ENCODE measurements at places on chromosomes 5 and 9.

DNA sequence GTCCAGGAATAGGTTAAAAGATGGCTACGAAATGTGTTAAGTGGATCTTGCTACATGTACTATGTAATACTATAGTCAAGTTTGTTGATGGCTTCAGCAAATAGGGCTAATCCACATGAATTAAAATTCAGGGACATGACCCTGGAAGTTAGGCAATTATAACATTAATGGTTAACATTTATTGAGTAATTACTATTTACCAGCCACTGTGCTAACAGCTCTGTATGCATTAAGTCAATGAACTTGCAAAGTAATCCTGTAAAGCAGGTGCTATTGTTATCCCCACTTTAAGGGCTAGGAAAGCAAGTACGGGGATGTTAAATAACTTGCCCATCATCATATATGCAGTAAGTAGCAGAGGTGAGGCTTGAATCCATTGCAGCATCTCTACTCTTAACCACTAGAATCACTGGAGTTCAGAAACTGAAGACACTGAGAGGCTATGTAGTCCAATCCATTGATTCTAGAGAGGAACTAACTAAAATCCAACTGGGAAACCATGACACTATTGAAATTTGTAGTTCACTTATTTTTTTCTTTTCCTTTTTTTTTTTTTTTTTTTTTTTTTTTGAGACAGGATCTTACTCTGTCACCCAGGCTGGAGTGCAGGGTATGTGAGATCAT is 77.5 kb upstream of the SPINK5 start:
- no peak for DNase-seq

DNA sequence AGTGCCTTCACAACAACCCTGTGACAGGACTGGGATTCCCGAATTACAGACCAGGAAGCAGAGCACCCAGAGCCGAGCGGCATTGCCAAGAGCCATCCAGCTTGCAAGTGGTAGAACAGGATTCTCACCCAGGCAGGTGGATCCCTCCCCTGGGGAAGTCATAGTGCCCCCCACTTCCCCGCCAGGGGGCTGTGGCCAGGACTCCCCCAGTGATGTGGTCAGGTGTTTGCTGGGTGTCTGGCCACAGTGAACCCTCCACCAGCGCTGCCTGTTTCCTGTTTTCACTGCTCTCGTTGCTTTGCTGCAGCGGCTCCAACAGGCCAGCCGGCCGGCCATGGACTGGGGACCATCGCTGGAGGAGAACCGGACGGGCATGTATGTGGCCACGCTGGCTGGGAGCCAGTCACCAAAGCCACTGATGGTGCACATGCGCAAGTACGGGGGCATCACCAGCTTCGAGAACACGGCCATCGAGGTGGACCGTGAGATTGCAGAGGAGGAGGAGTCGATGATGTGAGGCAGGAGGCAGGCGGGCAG is 19.3 kb downstream of the SLC6A7 start:
- no peak for DNase-seq

- no peak for DNase-seq
Observed at GRCh38 chr5:157949520-157949919, 90.6 kb upstream of the CLINT1 start.

- DNase-seq = no peak
Observed at GRCh38 chr9:98879094-98879962, 64.4 kb upstream of the COL15A1 start.

DNA sequence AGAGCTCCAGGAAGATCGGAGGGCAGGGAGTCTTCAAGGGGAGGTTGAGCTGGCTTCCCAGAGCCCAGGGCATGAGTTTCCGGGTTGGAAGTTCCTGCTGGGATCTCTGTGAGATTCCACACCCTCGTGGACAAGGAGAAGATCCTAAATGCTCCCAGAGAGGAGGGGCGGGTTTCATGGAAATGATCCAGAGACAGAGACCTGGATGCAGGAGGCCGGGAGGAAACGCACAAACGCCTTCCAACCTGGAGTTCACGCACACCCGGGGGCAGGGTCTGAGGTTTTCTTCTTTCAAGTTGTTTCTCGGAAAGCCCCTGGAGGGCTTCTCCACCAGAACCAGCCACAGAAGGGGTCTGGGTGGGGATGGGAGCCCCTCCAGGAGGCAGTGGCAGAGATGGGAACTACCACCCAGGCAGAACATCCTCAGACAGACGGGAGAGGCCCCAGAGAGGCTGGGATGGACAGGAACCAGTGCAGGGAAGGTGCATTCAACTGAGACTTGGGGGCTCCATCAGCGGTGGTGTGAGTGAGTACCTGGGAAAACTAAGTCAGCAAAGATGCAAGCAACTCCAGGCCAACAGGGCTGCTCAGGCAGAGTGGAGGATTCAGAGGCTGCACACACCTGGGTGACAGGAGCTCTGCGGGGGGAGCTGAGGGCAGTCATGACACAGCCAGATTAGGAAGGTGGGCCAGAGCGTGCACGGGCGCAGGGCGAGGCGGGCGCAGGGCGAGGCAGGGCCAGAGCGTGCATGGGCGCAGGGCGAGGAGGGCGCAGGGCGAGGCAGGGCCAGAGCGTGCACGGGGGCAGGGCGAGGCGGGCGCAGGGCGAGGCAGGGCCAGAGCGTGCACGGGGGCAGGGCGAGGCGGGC is 52.1 kb upstream of the EXOC3 start:
- no peak for DNase-seq

- DNase-seq = no peak
Observed at GRCh38 chr5:173984218-173984617, 4.8 kb upstream of the C5orf47 start.

DNA sequence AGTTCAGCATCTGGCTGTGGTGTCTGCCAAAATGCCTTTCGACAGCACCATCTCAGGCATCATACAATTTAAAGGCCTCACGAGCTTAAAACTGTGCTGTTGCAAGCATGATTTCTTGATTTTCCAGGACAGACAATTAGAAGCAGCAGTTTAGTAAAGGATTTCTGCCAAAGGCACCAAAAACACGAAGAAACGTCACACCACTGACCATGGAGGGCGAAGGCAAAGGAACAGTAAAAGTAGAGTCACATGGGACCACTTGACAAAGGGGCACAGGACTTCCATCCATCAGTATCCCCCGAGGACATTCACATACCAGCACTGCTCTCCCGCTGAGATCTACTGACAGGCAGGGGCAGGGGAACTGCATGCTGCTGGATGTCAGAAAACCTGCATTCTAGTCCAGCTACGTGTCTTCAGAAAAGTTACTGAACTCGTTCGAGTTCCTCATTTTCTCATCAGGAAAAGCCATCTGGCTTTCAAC is 70.4 kb upstream of the FBXW11 start:
- no peak for DNase-seq

DNA sequence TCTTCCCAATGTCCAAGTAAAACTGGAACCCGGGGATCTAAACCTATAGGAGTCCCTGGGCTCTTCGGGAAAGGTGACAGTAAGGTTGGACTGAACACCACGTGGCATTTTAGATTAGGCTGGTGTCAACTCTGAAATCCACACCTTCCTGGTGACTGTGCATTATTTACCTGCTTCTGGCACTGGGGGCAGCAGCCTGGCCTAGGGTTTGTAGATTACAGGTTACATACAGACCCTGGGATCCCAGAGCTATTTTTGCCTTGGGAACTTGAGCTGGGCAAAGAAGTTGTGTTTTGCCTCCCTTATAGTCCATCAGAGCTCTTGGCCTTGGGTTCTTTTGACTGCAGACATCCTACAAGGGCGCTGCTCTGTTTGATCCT is 173.2 kb downstream of the DAB2IP start:
- no peak for DNase-seq

DNA sequence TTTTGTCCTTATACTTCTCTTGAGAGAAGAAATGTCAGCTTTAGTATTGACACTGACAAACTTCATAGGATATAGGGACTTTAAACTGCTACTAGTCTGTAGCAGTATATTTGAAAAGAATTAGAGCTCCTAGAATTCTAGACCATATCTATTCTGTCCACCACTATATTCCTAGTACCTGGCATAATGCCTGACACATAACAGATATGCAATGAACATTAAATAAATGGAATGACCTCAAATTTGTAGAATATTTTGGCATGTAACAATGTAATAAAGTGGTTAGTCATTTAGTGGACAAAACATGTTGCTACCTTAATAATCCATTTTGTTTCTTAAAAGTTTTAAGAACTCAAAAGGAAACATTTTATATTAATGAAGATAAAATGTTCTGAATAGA is 57.5 kb downstream of the HOMER1 start:
- no peak for DNase-seq

GRCh38 chr5:10457682-10458574 is 16.2 kb downstream of the ROPN1L start:
- DNase-seq = no peak

- no peak for DNase-seq
Observed at GRCh38 chr9:127606043-127606442, 6.0 kb upstream of the STXBP1 start.

GRCh38 chr9:4116071-4116581 is 183.7 kb downstream of the GLIS3 start:
- no peak for DNase-seq

DNA sequence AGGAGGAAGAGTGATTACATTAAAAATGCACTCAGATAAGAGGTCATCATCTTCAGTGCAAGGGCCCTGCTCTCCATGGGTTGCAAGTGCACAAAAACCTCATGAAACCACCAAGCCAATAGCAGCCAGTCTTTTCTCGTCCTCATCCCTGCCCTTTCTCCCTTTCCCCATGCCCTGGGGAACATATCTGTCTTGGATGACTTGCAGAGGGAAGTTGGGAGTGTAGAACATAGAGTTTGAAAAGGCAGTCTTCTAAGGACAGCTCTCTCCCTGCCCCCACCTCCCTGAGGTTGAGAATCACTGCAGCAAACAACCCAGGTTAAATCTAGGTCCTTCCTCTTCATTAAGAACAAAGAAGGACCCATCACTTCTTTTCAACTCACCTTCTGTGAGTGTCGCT is 22.0 kb downstream of the DDX31 start:
- no peak for DNase-seq

GRCh38 chr5:5139777-5140478 is at the start of gene ADAMTS16:
TSS of gene ADAMTS16 (plus strand) at chr5:5140330. CDS start at chr5:5140468, 138 bp downstream.
- no peak for DNase-seq

DNA sequence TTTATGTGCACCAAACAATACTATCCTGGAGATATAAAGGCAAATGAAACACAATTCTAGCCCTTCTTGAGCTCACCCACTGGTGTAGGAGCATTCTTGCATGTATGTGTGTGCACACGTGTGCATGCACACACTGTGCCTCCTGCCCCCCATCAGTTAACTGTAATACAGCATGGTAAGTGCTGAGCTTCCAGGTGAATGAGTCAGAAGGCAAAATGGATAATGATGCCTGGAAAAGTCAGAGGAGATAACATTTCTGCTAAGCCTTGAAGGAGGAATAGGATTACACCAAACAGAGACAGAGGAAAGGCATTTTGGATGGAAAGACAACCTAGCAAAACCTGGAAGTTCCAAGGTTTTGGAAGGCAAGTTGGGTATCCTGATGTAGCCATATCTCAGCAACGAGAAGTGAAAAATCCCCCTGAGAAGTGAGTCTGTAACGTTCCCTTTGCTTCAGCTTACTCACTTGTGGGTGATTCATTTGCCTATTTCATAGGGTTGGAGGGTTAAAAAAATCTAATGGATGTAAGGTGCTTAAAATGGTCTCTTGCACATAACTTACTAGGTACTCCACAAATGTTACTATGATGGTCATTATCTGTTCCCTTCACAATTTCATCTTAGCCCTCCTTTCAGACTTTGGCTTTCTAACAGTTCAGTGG is 101.4 kb upstream of the STC2 start:
- no peak for DNase-seq

DNA sequence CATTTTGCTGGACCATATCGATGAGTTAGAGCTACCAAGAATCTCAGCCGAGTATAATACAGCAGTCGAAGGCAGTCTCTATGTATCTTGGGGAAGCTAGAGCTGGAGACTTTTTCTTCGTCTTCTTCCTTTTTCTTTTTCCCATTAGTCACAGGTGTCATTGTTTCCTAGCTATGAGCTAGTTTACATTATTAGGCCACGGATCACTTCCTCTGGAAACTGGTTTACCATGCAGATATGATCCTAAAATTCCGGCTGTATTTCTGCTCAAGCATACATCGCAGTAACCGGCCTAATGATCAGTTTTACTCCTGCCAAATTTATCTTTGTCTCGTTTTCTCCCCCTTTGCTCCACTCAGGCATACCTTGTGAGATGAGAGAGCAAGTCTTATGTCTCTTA is 312.8 kb downstream of the ARHGAP26 start:
- DNase-seq = no peak

- no peak for DNase-seq
Observed at GRCh38 chr5:61673007-61673735, 341.1 kb downstream of the ZSWIM6 start.

DNA sequence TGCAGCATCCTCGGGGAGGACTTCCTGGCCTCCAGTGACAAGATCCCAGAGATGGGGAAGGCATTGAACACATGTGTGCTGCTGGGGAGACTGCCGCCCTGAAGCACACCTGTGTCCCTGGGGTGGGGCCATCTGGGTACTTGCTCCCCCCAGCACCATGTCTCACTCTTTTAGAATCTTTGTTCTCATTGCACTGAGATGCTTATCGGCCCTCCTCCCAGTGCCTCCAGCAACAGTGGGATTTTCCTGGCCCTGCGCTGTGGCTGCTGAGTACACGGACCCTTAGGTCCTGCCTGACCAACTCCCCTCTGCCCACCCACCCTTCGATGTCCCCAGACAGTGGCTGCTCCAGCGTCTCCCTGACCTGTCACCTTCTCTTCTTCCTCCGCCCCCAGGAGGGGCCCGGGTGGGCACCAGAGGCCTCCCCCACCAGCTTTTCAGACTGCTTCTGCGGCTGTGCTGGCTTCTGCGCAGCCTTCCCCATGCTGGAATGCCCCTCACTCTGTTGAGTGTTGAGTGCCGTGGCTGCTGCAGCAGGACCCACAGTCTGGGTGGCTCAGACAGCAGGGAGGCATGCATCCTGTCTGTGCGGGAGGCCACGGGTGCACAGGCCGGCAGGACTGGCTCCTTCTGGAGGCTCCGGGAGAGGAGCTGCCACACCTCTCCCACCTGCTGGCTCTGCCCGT is 145.9 kb upstream of the IRX2 start:
- DNase-seq = no peak

GRCh38 chr5:173328844-173329490 is 753 bp upstream of the STC2 start:
- peak; percentile 69 for DNase-seq

- DNase-seq = no peak
Observed at GRCh38 chr9:114373960-114374730, 13.6 kb downstream of the AKNA start.

GRCh38 chr5:158976035-158976434 is 123.7 kb downstream of the EBF1 start:
- no peak for DNase-seq

- DNase-seq = no peak
Observed at GRCh38 chr5:158718738-158719505, 380.8 kb downstream of the EBF1 start.

DNA sequence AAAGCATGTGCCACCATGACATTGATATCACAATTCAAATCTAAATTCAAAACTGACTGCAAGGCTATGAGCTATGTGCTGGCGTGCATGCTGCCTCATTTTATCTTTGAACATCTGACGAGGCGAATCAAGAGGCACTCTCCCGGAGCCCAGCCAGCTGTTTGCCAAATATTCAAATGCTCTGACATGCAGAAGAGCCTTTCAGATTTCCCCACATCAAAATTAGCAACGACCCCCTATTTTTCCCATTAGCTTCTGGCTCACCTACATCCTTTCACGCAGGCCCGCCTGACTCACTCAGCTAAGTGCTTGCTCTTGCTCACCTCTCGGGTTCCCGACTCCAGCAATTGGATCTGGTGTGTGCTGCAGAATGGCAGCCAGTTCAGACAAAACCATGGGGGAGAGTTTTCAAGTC is 159.0 kb downstream of the NR2F1-AS1 start:
- DNase-seq = no peak

- DNase-seq = no peak
Observed at GRCh38 chr5:171168171-171168570, 140.9 kb upstream of the TLX3 start.

All from T1000 (cell line).